ENCODE measurements at places on chromosomes 12 and 14.
A peak's percentile ranks its signal among the peaks of the same experiment; 100 is the strongest.

- DNase-seq: no peak
These were observed 3.6 kb downstream of the FGD4 start for GRCh38 chr12:32402946-32403345.

GRCh38 chr12:80590085-80590484 lies 117.3 kb upstream of the MYF6 start:
- DNase-seq: no peak

DNA sequence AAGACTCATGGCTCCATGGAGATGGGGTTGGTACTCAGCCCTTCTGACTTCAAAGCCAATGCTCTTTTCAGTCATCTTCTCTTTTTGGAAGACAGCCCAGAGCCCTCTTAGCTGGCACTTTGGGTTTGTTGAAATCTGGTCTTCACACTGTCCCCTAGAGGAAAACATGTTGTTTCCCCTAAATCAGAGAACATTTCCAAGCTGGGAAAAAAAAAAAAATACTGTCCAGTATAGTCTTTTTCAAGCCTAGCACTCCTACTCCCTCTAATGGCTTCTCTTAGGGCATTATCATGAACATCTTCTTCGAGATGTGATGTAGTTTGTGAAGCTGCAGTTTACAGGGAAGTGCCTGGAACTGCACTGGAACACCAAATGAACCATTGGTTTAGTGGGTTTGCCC lies 3.0 kb upstream of the ZC3H14 start:
- no peak for DNase-seq

GRCh38 chr14:55588259-55588699 lies 8.3 kb downstream of the KTN1 start:
- no peak for DNase-seq

GRCh38 chr12:86735072-86735471 lies 478.9 kb upstream of the MGAT4C start:
- no peak for DNase-seq

DNA sequence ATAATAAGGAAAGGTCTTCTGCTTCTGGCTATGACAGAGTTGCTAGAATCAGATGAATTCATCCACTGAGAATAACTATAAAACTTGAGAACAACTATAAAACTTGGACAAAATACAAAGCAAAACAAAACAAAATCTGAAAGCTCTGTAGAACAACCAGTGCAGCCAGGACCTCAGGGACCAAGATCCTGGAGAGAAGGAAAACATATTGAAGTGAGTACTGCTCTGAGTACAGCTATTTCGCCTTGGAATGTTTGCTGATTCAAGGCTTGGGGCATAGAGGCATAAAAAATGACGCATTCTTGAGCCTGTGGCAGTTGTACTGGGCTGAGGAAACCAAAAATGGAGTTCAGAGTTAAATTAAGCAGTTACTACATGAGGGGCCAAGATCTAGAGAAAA lies 21.7 kb downstream of the FOXA1 start:
- DNase-seq: no peak

GRCh38 chr14:105419195-105420091 lies at the start of gene MTA1:
MTA1 (plus strand) TSS chr14:105419827; CDS start chr14:105420036, 209 bp downstream.
- no peak for DNase-seq

GRCh38 chr14:69317102-69317755 lies 57.3 kb downstream of the GALNT16 start:
- no peak for DNase-seq

- no peak for DNase-seq
These were observed 70.7 kb downstream of the SCARB1 start for GRCh38 chr12:124792961-124793441.

DNA sequence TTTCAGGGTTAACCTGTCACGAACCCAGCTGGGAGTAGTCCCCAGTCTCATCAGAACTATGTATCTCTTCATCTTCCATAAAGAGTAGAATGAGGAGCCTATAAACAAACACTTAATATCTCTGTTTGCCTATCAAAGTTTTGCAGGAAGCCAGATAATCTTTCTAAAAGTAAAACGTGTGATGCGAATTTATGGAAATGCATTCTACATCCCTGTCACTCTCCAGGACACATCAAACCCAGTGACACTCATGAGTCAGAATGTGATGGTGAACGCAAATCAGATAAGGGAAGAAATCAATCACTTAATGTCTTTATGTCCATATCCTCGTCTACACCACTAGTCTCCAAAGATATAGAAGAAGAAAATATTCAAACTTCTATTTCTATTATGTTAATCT lies 37.4 kb downstream of the RERG start:
- DNase-seq: no peak

GRCh38 chr14:30221546-30221945 lies 293.9 kb upstream of the PRKD1 start:
- no peak for DNase-seq

- no peak for DNase-seq
These were observed 5.2 kb downstream of the NCOR2 start for GRCh38 chr12:124562018-124562795.

DNA sequence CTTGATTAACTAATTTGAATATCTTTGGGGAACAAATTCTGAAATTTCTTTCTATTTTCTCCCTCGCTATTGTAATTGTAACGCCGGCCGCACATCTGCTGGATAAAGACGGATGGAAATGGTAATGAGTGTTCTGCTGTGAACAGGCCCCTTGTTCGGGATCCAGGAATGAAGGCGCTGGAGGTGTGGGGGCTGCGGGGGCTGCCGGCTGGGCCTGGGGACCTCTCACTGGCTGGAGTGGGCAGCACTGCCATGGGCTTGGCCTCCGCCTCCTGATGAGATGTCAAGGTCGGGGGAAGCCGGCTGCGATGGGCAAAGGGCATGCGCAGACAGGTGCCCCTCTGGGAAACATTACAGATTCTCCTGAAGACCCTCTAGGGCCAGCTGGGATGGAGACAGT lies 175.4 kb downstream of the PHETA1 start:
- no peak for DNase-seq

- DNase-seq: peak; percentile 3
These were observed 81.0 kb downstream of the ETV6 start for GRCh38 chr12:11730299-11731041.

DNA sequence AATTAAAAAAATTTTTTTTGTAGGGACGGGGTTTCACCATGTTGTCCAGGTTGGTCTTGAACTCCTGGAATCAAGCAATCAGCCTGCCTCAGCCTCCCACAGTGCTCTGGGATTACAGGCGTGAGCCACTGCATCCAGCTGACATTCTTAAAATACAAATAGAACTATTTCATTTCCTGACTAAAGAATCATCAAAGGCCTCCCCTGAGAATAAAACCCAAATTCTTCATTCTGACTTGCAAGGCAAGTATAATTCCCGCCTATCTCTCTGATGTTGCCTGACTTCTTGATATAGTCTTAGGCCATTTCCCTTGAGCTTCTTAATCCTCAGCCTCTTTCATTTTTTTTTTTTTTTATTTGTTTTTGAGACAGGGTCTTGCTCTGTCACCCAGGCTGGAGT lies 4.4 kb upstream of the BICD1 start:
- no peak for DNase-seq

GRCh38 chr12:64269161-64269560 lies 47.1 kb upstream of the KICS2 start:
- DNase-seq: no peak

DNA sequence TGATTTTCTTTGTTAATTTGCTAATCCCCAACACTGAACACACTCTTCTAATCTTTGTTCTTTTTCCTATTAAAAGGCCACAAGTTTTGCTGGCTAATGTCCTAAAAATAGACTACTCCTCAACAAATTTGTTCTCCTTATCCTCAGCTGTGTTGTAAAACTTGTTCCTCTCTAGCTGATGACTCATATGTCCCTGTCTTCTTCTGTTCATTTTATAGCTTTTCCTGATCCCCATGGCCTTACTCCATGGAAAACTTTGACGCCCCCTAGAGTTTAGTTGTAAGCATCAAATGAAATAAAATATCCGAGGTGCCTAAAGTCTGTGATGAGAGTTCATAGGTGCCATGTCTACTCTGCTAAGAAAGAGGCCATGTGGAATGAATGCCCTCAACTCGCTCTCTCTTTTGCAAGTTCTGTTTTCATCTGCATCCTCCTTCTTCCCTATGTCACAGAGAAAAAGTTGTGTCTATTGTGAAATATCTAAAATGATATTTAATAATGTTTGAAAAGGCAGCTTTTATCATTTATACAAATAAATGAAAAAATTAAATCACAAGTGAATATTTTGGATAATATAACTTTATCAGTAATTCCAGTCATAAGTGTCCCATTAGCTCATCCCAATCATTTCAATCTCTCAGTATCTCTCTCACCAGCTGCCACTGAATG lies 237.9 kb downstream of the IPO8 start:
- no peak for DNase-seq

GRCh38 chr12:119959435-119959834 lies 29.6 kb upstream of the BICDL1 start:
- no peak for DNase-seq

DNA sequence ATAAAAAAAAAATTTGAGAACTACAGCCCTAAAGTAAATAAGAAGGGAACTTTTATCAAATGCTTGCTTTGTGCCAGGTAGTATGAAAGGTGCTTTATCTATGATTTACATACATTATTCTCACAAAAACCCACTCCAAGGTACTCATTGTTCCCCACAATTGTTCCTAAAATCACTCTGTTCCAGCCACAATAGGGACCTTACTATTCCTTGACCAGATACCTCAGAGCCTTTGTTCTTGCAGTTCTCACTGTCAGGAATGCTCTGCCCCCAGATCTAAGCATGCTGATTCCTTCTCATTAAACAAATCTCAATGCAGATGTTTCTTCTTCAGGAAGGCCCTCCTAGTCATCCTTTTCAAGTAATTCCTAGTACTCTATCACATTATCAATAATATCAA lies 60.2 kb downstream of the PPP1R12A start:
- DNase-seq: no peak

- DNase-seq: no peak
These were observed 9.9 kb downstream of the FSCB start for GRCh38 chr14:44497148-44497547.

GRCh38 chr12:69688471-69689427 lies 10.4 kb downstream of the BEST3 start:
- no peak for DNase-seq

DNA sequence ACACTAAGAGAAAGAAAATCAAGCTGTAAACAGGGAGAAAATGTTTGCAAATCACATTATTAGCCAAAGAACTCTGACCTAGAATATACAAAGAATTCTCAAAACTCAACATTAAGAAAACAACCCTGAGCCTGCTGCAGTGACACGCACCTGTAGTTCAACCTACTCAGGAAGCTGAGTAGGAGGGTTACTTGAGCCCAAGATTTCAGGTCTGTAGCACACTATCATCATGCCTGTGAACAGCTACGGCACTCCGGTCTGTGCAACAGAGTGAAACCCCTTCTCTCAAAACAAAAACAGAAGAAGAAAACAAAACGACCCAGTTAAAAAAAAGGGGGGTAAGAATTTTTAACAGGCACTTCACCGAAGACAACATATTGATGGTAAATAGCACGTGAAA lies 20.8 kb downstream of the SAV1 start:
- no peak for DNase-seq

DNA sequence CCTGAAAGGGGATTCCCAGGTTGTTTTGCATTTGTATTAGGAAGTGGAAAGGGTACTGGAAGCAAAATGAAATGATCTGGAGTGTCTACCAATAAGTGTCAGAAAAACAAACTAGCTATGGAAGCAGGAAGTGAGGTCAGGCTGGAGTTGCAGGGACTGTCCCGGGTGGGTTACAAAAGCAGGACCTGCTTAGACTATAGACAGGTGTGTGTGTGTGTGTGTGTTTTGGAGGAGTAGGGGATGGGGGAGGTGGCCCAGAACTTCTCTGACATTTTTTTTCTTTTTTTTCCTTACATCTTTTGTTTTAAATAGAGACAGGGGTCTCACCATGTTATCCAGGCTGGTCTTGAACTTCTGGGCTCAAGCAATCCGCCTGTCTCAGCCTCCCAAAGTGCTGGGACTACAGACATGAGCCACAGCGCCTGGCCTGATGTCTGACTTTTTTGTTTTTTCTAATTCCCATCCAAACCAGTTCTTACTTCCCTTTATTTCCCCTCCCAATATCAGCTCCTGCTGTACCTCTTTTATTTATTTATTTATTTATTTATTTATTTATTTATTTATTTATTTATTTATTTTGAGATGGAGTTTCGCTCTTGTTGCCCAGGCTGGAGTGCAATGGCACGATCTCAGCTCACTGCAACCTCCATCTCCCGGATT lies 512 bp upstream of the RND1 start:
- DNase-seq: no peak

DNA sequence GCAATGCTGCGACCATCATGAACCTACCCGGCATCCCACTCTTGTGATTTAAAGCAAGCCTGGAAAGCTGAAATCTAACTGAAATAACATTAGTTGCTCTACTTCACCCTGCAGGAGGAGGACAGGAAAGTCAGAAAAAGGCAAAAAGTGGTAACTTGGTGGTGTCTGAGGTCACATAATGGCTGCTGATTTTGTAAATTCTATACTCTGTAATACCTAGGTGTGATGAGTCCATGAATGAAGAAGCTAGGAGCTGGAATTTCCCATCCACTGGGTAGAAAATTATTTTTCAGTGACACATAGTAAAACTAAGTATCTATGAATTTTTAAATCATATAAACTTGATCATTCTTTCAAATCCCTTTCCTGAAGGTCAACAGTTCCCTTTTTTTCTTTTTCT lies 183.8 kb downstream of the FOXN3 start:
- DNase-seq: no peak

DNA sequence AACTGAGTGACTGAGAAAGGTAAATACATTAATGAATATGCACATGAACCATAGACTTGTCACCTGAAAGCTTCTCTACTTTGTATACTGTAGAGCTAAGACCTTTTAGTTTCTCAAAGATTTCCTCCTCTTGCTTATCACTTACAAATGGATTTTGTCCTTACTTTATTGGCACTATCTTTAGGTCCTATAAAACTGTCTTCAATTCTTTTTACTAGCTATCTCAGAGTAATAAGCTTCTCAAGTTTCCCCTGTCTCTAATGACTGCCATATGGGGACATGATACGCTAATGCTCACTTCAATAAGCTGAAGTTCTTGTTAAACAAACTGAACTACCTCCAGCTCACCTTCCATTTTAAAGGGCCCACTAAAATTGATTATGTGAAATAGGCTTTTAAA lies 468.2 kb upstream of the CCDC196 start:
- DNase-seq: no peak

GRCh38 chr12:4421590-4422031 lies 24.0 kb downstream of the FGF6 start:
- peak; percentile 45 for DNase-seq

DNA sequence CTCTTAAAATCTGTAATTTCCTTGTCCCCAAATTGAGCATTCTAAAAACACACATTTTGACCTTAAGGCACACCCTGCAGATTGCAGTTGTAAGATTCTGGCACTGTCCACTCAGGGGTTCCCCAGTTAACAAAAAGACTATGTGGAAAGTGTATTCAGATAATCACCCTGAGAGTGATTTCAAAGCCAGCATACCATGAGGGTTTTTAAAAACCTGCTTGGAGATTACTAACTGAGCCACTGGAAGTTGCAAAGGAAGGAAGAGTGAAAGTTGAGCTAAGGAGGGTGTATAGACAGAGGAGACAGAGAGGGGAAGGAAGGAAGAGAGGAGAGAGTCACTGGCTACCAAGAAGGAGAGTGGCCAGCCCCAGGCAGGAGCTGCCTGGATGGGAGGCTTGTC lies 82.6 kb downstream of the EML1 start:
- no peak for DNase-seq

GRCh38 chr12:68807576-68808387 lies at the start of gene MDM2:
MDM2 (plus strand) TSS chr12:68808177; CDS start chr12:68808478, 301 bp downstream.
- peak; percentile 91 for DNase-seq
